ENCODE measurements at places on chromosomes 16 and 17. TPM values are rescaled to one million over a fixed set of nuclear protein-coding genes. Genes with fewer than 3 reads are reported as not detected.

DNA sequence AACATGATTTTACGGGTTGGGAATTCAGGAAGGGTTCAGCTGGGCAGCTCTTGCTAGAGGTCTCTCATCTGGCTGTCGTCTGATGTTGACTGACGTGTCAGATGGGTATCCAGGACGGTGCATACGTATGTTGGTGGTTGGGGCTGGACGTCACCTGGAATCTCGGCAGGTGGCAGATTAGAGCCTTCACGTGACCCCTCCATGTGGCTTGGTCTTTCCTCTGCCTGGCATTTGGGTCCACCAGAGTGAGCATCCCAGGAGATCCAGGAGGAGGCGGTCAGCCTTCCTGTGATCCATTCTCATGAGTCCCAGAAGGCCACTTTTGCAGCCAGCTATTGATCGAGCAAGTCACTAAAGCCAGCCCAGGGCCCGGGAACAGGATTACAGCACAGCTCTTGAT, 202.7 kb downstream of the FOXL1 start:
- DNase-seq, result no peak

DNA sequence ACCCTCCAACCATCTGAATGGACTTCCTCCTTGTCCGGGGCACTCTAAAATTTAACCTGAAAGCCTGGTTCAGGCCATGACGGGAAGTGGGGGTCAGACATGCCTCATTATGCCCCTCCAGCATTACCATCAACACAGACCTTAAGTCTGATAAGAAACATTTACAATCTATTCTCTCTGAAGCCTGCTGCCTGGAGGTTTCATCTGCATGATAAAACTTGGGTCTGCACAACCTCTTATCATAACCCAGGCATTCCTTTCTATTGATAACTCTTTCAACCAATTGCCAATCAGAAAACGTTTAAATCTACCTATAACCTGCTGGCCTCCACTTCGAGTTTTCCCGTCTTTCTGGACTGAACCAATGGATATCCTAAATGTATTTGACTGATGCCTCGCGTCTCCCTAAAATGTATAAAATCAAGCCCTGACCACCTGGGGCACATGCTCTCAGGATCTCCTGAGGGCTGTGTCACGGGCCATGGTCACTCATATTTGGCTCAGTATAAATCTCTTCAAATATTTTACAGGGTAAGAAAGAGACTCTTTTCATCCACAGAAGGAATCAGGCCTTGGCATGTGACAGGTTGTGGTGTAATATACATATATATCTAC, 45.6 kb downstream of the LYRM1 start:
- DNase-seq, result no peak

DNA sequence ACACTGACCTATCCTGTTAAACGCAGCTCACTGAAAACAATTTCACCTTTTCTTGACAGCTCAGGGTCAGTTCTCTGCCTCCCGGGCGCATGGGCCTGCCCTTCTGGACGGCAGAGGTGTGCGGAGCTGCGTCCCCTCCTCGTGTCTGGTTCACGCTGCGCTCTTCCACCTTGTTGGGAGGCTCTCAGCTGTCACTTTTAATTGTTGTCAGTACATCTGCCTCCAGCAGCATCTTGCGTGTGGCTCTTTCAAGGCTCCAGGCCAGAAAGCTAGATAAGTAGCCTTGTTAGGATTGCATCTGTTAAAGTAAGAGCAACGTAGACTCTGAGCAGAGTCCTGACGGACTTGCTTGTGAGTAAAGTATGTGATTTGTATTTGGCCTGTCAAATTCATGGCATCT, 59.4 kb downstream of the MGAT5B start:
- DNase-seq, result no peak

KLHL10 gene
- 0.36 TPM for total RNA-seq

- no peak for DNase-seq
Observed at GRCh38 chr16:55502801-55503366, 6.0 kb upstream of the LPCAT2 start.

ZNF768 gene
- total RNA-seq, result 21.0 TPM

DNA sequence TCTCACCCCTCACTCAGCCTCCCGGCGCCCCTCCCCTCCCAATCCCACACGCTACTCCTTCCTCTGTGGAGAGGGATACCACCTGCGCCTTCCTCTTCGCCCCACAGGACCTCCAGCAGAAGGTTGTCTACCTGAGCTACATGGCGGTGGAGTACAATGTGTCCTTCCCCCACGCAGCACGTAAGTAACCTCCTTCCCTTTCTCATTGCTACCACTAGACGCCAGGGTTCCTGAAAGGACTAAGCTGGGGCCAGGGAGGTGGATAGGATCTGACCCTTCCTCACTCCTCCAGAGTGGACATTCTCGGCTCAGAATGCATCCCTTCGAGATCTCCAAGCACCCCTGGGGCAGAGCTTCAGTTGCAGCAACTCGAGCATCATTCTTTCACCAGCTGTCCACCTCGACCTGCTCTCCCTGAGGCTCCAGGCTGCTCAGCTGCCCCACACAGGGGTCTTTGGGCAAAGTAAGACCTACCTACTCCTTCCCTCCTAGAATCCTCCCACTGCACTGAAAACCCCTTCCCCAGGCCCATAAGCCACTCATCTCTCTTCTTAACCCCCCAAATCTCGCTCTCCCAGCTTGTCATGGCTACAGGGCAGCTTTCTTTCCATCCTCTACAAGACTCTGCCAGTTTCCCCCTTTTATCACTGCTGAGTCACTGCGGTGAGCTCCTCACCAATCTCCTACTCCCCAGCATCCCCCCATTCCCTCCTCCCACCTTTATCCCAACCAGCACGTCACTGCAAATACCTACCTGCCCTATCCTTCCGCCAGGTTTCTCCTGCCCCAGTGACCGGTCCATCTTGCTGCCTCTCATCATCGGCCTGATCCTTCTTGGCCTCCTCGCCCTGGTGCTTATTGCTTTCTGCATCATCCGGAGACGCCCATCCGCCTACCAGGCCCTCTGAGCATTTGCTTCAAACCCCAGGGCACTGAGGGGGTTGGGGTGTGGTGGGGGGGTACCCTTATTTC, 1.5 kb downstream of the CD68 start:
- no peak for DNase-seq

DNA sequence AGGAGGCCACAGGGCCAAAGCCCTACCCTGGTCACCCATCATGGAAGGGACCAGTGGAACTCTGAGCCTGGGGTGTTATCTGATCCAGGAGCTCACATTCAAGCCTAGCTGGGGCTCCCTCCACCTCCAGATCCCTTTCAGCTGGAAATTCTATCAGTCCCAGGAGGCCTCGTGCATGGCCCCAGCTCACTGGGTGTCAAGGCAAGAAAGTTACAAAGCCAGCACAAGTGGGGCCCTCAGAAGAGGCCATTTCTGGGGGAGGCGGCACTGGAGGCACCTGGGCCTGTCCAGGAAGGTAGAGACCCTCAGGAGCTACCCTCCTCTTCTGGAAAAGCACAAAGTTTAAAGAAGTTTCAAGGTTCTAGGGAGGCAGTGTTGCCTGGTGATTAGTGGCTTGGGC, 4.8 kb downstream of the CA7 start:
- no peak for DNase-seq

GRCh38 chr17:7656958-7657609, 6.4 kb downstream of the ATP1B2 start:
- no peak for DNase-seq

CDRT15L2 gene
- total RNA-seq, result not detected

DNA sequence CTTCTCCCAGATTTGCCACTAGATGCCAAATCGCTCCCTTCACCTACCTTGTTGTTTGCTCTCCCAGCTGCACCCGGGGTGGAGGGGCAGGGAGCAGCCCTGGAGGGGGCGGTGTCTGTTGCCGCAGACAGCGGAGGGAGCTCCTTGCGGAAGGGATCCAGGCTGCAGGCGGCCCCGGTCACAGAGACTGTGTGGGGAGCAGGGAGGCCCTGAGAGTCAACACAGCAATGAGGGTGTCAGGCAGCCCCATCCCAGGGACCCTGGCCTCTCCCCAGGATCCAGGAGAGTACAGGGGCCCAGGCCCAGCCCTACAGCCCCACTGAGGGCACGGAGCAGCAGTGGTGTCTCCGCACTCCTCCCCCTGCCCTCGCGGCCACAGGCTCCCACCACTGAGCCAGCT, 50.5 kb upstream of the CHMP6 start:
- no peak for DNase-seq

RNF135 gene
- 12.3 TPM for total RNA-seq

GNG13 gene
- not detected for total RNA-seq

SALL1 gene
- not detected for total RNA-seq

WNK4 gene
- 1.0 TPM for total RNA-seq

MT1E gene
- total RNA-seq, result 204 TPM

SCNN1G gene
- total RNA-seq, result not detected

- DNase-seq, result no peak
Observed at GRCh38 chr16:19657831-19658230, 60.2 kb downstream of the KNOP1 start.

DNA sequence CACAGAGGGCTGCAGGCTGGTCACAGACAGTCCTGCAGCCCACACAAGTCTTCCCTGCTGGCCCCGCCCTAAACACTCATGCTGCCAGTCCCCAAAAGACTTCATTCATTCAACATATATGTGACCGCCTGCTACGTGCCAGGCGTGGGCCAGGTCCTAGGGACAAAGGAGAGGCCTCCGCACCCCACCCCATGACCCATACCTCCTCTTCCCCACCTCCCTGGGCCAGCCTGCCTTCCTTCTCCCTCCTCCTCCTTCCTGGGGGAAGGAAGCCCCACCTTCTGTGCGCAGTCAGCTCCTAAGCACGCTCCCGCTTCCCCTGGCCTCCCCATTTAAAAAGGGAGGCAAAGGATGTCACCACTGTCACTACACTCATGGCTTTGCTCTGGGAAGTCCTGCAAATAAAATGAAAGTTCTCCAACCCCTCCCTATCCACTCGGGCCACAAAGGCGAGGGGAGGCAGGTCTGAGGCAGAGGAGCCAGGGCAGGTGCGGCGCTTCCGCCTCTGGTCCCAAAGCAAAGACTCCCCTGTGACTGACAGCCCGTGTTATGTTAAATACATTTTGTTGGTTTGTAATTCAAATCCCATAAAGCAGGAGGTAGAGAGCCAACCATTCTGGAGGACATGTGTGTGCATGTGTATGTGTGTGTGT, 9.0 kb downstream of the DNAAF8 start:
- DNase-seq, result no peak

DNA sequence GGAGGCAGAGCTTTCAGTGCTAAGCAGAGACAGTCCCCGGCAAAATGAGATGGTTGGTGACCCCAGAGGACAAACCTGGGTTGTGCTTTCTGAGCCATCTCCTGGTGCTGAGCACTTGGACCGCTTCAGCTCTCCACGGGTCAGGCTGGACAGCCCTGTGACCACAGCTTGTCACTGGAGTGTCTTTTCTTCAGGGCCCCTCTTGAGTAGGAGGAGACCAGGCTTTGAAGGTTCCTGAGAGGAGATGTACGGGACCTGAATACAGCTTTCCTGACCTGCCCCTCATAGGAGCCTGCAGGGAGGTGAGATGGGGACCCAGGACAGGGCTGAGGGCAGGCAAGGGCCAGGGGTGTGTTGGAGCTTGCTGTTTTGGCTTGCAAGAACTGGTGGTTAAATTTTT, 17.8 kb upstream of the ADGRG1 start:
- DNase-seq, result no peak

DNA sequence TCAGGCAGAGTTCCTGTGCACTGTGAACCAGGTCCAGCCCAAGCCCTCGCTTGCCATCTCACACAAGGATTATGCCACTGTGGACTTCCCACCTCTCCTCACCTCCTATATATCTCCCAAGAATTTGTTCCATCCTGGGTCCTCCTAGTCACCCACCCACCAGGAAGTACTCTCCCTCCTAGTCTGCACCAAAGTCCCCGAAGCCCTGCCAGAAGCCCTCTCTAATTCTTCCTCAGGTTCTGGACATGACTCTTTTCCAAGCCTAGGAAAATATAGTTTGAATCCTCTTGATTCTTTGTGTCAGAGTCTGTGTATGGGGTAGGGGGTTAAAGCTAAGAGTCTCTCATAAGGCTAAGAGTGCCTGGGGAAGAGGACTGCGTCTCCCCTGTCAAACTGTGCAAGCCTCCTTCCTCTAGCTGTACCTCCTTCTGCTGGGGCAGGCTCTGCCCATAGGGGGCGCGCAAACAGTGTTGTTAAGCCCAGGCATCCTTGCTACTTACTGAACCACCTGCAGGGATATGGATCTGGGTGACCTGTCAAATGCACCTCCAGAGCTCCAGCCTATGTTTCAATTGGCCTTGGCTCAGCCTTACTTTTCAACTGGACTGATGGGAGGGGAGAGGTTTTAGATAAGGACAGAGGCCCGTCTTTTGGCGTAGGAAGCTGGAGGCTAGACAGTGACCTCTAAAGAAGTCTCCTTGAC, 16.6 kb upstream of the DLX4 start:
- DNase-seq, result peak; percentile 84

- DNase-seq, result peak; percentile 49
Observed at GRCh38 chr16:54936201-54936978, 5.7 kb downstream of the IRX5 start.
